ENCODE measurements at places on chromosomes 6 and 20.

DNA sequence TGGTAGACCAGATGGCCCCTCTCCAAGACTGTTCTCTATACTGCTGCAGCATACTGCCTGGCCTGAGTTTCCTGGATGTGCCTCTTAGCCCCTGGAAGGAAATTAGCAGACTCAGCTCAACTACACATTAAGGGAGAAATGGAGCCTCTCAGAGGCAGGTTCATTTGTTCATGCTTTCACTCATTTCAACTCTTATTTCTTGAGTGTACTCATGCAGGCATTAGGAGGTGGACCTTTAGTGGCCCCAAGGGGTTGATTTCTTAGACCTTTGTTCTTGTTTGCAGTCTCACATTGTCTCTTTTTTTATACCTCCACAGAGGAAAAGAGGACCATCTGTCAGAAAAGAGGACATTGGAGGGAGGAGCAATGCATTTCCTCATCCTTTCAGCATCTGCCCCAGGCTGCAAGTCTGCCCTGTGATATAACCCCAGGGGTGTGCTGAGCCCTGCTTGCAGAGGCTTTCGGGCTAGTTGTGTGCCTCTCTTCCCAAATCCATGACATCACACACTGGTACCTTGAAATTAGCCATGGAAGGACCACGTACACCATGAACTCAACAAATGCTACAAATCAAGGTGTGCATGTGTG, 456.2 kb downstream of the CD83 start:
- DNase-seq: no peak

DNA sequence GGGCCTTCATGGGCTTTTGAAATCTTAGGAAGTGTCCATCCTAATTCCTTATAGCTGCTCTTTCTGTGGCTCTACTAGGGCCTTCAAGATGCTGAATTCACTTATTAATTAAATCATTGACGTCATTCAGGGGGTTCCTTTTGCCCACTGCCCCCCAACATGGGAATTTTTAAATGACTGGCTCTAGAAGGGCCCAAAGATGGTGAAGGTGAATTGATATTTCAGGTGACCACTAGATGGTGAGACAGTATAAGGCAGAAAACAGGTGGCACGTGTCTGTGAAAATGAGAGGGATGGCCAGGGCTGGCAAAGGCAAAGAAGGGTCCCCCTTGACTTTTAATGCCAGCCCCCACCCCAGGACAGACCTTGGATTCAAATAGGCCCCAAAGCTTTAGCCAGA, 11.8 kb downstream of the GNAS start:
- DNase-seq: no peak

DNA sequence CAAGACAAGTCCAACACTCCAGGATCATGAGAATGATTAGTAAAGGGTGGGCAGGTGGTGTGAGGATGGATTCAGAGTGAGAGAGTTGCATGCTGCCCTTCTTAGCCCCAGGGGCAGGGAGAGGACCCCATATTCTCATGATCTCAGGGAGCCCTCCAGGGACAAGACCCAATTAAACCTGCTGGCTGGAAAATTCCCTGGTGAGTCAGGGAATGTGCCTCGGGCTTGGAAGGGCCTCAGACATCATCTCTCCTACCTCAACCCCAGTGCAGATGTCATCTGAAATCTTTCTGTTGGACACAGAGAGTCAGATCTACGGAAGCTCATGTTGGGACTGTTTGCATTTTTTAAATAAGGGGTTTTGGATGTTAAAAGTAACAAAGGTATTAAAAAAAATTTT, 9.2 kb upstream of the SIRPD start:
- no peak for DNase-seq

- DNase-seq: no peak
Measured at GRCh38 chr6:31210123-31210522, 39.6 kb upstream of the POU5F1 start.

DNA sequence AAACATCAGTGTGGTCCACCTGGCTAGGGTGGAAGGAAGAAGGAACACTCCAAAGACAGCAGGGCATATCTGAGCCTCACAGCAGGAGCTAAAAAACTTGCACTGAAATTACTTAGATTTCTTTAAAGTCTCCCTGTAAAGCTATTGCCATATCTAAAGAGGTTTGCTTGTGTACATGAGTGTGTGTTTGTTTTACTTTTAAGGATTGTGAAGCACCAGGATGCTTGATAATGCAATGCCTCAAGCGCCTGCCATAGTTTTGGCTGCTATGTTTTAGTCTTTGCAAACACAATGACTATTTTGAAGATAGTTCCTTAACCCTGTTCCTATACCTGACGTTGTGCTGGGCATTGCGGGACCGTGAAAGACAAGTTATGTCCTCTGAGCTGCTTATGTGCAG, 65.0 kb downstream of the ID4 start:
- no peak for DNase-seq

DNA sequence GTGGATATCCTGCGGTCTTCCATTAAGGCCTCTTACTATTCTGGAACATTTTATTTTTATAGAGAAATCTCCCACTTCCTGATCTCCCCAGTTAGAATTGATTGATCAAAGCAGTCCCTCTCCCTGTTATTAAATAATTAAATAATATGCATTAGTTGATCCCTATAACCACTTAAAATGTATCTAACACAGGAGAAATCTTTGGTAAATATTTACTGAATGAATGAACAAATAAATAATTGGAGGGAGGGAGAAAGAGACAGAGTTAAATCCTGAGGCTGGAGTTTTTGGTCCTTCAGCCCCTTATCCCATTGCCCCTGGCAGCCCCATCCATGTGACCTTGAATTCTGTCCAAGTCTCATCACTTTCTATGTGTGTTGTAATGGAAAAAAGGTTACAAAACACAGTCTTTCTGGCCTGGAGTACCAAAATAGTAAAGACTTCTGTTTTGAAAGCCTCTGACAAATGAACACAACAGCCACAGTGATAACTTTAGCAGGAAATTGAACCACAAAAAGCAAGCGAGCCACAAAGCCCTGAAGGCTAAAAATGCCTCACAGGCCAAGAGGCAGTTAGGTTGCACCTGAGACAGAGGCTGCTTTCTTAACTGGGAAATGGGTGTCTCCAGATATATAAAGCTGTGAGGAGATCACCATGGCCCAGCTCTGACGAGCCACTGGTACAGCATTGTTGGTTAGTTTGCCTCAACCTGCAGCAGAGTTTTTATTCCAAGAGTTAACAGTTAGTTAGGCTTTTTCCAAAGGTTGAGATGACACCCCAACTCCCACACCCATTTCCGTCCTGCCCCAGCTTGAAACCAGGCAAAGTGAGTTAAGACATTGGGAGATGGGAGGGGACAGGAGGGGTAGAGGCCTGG, 11.3 kb downstream of the NT5E start:
- peak; percentile 71 for DNase-seq

DNA sequence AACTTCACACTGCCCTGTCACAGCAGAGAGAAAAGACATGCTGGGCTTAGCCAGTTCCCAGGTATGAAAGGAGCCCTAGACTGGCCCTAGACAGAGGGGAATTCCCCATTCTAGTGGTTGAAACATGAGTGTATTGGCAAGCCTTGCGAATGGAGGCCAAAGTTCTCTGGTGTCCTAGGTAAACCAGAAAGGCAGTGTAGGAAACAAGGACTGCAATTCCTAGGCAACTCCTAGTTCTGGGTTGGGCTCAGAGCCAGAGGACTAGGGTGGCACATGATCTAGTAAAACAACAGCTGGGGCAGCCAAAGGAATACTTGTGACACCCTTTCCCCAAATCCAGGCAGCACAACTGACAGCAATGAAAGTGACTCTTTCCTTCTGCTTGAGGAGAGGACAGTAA, 265.0 kb upstream of the EPHA7 start:
- no peak for DNase-seq

DNA sequence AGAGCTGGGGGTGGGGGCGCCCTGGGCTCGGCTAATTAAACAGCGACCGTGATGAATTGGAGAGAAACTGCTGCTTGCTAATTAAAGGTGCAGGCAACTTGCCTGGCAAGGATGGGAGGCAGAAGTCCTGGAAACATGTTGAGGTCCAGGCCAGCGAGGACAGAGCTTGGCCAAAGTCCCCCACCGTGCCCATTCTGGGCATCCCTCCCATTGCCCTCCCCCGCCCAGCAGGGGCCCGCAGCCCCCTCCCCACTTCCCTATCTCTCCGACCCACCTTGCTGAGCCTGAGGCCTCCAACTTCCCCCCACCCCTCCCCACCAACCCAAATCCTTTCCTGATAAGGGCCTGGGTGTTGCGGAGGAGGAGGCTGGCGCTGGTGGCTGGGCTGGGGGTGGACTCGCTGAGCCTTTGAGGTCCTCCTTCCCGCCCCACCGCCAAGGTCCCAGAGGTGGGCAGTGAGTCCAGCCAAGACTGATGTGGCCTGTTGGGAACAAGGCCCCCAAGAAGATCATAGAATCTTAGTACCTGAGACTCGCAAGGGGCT, 23.3 kb downstream of the C20orf203 start:
- no peak for DNase-seq

DNA sequence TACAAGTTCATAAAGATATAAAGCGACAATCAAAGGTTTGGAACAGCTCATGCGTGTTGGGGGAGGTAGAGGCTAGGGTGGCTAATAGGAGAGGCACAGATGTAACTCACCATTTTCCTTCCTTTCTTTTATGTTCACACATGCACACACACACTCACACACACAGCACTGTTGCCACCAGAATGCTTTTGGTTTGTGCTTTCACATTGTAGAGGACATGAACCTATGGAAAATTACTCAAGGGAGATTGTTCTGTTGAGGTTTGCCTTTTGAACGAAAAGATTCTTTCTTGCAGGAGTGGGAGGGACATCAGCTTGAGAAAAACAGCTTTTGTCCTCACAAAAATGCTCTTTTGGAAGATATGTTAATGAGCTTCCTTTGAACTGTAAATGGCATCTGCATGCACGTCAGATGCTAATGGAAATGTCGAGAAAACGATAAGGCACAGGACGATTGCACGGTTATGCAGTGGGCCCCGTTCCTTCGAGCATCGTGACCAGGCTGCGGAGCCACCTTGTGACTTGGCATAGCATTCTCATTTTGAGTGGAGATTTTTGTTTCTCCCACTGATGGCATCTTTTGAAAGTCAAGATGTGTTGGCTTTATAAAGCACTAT, 724.1 kb downstream of the KIF16B start:
- DNase-seq: no peak

GRCh38 chr6:10416516-10416862, 1.6 kb upstream of the TFAP2A start:
- no peak for DNase-seq

DNA sequence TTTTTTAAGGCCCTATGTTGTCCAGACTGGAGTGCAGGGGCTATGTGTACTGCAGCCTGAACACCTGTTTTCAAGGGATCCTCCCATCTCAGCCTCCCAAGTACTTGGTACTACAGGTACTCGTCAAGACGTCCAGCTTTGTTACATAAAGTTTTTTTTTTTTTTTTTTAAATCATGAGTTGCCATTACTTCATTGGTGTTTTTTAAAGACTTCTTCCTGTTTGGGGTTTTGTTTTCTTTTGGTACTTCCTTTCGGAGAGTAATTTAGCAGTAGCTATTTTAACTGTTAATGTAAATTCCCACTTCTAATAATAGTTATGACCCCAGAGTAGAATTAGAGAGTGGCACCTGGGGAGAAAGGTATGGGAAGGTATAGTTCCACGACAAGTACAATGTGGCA, 10.5 kb downstream of the ZNFX1 start:
- DNase-seq: no peak

- no peak for DNase-seq
Measured at GRCh38 chr6:160795721-160796120, 93.7 kb downstream of the PLG start.

DNA sequence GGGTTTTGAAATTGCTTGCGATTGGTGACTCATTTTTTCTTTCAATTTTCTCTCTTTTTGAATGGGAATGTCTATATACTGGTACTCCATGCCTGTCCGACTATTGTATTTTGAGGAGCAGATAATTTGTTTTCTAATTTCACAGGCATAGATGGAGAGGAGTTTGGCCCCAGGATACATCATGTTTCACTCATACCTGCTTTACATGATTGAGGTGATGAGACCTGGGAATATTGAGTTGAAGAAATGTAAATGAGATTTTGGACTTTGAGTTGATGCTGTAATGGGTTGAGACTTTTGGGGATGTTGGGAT, 253.1 kb upstream of the RAB32 start:
- no peak for DNase-seq

DNA sequence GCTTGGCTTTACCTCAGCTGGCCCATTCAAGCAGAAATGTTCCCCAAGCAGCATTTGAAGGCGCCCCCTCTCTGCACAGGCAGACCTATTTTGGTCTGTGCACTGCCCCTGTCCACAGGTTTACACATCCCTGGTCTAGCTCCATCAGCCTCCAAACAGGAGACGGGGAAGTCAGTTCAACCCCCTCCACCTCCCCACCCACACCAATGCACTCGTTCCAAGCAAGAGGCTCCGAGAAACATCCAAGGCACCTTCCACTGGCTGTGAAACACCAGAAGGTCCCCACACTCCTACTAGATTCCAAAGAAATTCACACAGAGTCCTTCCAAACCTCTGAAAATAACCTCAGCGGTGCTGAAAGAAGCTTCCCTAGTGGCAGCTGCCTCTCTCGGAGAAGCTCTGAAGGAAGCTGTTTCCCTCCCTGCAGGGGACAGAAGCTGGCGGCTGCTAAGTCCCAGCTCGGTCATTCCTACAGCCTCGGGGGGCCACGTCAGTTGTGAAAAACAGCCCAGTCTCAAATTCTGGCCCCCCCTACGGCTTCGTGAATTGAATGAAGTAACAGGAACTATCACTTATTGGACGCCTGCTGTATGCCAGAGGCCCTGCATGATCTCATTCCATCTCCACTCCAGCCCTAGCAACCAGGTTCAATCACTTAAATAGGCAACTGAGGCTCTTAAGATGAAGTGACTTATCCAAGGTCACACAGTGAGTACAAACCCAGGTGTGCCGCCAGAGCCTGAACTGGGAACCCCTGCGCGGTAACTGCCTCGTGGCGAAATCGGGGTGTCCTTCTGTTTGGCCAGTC, 815 bp downstream of the SPATA2 start:
- no peak for DNase-seq

- DNase-seq: no peak
Measured at GRCh38 chr20:44597930-44598329, 15.6 kb downstream of the PKIG start.

DNA sequence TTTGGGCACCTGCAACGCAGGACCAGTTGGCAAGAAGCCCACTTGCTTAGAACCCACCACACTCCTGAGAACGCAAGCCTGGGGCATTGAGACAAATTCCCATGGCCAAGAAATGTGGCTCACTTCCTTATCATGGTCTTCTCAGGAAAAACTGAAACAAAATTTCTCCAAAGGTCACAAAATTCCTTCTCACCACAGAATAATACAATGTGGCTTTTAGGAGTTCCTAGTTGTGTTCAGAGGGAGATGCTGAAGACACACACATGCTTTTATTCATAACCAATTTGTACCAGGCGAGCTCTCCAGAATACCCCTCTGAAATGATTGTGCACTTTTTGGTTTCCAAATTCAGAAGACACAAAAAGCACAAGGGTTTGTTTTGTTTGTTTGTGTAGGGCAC, 31.6 kb downstream of the ADTRP start:
- DNase-seq: no peak

GRCh38 chr6:135233686-135234491, 52.8 kb downstream of the MYB start:
- DNase-seq: peak; percentile 69

DNA sequence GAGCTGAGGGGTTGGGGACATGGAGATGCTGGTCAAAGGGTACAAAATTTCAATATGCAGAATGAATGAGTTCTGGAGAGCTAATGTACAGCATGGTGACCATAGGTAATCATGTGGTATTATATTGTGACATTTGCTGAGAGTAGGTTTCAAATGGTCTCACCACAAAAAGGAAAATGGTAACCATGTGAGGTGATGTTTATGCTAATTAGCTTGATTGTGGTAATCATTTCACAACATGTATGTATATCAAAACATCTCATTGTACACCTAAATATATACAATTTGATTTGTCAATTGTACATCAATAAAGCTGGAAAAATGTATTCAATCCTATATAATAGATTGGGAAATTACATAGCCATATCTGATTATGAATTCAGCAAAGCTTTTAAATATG, 29.5 kb upstream of the TMEM14A start:
- DNase-seq: no peak
